ENCODE measurements at places on chromosomes 1 and 21.

- no peak for DNase-seq
These were observed 271.8 kb downstream of the RRAGC start for GRCh38 chr1:38587766-38588165.

DNA sequence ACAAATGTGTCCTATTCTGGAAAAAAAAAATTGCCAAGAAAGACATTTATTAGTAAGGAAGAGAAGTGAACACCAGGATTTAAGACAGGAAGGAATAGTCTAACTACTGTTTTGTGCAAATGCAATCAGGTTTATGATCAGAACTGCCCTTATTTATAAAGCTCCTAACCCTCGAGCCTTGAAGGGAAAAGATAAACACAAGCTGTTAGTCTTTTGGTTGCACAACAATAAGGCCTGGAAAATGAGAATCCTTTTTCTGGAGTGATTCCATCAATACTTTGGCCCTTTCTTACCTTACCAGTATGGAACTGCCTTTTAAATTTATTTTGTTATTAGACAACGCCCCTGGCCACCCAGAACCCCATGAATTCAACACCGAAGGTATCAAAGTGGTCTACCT, 52.9 kb downstream of the SNRPE start:
- DNase-seq: no peak

DNA sequence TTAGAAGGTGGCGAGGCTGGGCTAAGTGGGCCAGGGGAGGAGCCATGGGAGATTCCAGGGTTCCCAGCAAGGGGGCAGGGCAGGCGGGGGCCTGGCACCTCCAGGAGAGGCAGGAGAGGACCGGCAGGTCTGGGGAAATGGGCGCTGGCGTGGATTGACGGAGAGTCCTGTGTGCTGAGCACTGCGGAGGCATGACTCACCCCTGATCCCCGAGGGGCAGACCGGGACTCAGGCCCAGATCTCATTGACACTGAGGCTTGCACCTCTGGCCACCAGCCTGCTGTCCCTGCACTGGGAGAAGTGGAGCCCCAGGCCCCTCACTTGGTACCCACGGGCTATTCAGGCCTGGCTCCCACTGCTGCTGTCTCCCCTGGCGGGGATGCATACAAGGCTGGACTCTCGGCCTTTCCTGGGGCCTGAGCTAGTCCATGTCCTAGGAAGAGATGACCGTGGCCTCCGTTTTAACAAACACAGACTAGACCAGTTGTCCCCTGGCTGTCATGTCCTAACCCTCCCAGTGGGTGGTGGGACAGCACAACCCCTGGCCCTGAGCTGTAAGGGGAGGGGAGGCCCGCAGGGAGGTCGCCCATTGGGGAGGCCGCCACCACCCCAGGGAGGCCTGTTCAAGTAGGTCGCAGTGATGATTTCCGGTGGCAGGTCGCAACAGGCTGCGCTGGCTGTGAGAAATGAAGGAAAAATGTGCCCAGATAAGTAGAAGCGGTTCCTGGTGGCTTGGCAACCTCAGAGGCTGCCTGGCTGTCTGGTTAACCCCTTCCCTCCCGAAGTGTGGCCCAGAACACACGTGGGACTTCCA, 39.7 kb downstream of the RIPK4 start:
- no peak for DNase-seq

GRCh38 chr1:158026651-158027050, 33.2 kb downstream of the KIRREL1 start:
- no peak for DNase-seq

DNA sequence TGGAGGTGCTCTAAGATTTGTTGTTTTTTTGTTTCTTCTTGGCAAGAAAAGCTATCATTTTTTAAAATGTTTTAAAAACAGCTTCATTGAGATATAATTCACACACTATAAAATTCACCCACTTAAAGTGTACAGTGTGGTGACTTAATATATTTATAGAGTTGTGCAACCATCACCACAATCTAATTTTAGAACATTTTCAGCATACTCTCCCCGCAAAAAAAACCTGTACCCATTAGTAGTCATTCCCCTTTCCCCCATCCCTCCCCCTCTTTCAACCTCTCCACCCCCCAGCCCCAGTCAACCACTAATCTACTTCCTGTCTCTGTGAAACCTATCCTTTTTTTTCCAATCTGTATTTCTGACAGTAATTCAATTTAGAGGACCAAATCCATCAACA, 30.6 kb downstream of the ZC3H11B start:
- DNase-seq: no peak

- no peak for DNase-seq
These were observed 3.5 kb upstream of the ACTA1 start for GRCh38 chr1:229437443-229437842.

GRCh38 chr1:205284420-205285144, 37.0 kb downstream of the NUAK2 start:
- peak; percentile 85 for DNase-seq

GRCh38 chr1:155069551-155070157, 6.1 kb downstream of the EFNA4 start:
- no peak for DNase-seq

DNA sequence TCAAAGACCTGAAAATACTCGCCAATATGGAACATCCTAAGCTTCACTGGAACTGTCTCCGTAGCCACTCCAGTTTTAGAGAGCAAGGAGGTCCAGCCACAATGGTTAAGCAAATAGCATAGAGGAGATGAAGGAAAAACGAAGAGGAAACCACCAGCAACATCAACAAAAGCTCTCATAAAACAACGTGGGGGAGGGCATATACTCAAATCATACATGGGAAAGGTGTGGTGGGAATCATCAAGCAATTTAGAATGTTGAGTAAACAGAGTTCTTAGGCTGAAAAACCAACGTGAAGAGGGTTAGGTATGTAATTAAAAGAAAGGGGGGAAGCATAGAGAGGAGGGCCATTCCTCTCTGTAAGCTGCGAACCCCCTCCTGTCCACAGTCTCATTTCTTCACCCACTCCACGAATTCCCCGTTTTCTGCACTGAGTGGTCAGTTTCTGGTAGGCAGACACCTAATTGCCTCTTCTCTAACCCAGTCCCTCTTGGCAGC, 1.0 kb downstream of the TMEM59 start:
- DNase-seq: no peak

GRCh38 chr1:150628766-150629114, 672 bp downstream of the ENSA start:
- no peak for DNase-seq

GRCh38 chr1:47793563-47793962, 203.6 kb downstream of the TRABD2B start:
- no peak for DNase-seq

GRCh38 chr1:17236779-17237560, 11.9 kb upstream of the PADI3 start:
- DNase-seq: peak; percentile 95

GRCh38 chr1:71087713-71088112, 6.9 kb upstream of the ZRANB2 start:
- DNase-seq: no peak

- DNase-seq: no peak
These were observed 153.3 kb upstream of the SGIP1 start for GRCh38 chr1:66380452-66381212.

DNA sequence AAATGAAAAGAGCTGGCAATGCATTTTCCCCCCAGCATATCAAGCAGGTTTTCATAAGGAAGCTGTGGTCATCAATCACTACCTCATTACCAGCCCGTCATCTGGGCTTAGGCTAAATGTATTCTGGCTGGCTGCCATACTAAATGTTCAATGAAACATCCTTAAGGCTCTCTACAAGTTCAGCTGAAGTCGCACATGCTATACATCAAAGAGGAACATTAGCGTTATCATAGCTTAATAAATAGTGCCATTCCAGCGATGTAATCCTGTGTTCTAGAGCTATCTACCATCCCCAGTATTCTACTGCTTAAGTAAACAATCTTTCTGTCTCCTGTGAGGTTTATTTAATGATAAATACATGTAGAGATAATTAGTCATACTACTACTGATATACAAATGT, 288.8 kb downstream of the DPYD start:
- no peak for DNase-seq

DNA sequence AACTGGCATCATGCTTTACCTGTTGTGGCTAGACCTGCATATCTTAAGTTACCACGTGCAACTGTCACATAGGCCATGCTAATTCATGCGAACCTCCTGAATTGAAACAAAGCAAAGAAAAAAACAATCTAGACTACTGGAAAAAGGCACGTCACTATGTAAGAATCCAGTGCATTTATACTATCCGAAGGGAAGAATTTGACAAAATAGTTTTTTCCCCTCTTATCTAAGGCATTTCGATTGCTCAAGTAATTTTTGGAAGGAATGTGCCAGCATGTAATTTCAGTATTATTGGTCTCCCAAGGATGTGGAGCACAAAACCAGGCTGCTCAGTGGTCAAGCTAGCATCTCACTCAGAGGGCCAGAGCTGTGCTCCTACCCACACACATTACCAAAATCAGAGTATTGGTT, 31.5 kb upstream of the C1orf198 start:
- DNase-seq: no peak

DNA sequence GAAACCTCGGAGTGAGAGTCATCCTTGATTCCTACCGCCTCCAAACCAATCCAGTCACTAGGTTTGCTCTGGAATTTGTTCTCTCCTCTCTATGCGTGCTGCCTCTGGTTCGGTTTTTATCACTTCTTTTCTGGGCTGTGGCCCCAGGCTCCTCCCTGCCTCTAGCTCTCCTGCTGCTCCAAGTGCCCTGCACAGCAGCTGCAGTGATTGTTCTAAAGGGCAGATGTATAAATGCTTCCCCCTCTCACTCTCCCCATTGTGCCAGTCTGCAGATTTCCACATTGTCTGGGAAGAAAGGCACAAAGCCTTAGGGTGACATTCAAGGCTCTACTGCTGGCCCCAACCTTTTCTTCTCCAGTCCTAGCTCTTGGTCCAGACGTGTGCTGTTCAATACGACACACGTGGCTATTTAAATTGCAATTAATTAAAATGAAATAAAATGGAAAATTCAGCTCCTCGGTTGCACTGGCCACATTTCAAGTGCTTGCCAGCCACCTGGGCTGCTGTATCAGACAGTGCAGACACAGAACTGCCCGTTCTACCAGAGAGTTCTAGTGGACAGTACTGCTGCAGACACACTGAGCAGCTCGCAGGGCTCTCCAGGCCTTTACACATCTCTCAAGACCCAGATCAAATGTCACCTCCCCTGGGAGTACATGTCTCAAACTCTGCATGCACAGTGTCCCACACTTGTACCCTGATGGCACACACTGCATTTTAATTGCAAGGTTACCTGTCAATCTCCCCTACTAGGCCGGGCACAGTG, 12.4 kb downstream of the TRIM62 start:
- no peak for DNase-seq

DNA sequence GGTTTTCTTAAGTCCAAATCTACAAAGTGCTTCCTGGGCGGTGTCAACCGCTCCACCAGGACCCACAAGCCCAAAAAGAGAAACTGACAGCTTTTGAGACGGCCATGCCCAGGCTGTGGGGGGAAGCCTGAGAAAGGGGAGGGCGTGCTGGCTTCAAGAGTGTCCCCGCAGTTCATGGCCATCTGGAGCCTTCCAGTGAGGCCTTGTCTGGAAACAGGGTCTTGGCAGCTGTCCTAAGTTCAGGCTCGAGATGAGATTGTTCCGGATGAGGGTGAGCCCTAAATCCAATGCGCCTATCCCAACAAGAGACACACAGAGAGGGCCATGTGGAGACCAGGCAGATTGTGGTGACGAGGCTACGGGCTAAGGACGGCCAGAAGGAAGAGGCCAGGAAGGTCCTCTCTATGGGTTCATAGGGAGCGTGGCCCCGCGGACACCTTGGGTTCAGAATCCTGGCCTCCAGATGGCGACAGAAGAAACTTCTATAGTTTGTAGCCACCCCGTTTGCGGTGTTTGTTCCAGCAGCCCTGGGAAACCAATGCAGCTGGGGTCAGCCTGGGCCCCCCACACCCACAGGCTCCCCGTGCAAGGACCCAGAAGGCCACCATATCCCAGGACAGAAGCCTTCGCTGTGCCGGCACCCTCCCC, 70.2 kb downstream of the ARHGEF16 start:
- no peak for DNase-seq

- no peak for DNase-seq
These were observed 60.8 kb downstream of the ZNF684 start for GRCh38 chr1:40592107-40592803.

DNA sequence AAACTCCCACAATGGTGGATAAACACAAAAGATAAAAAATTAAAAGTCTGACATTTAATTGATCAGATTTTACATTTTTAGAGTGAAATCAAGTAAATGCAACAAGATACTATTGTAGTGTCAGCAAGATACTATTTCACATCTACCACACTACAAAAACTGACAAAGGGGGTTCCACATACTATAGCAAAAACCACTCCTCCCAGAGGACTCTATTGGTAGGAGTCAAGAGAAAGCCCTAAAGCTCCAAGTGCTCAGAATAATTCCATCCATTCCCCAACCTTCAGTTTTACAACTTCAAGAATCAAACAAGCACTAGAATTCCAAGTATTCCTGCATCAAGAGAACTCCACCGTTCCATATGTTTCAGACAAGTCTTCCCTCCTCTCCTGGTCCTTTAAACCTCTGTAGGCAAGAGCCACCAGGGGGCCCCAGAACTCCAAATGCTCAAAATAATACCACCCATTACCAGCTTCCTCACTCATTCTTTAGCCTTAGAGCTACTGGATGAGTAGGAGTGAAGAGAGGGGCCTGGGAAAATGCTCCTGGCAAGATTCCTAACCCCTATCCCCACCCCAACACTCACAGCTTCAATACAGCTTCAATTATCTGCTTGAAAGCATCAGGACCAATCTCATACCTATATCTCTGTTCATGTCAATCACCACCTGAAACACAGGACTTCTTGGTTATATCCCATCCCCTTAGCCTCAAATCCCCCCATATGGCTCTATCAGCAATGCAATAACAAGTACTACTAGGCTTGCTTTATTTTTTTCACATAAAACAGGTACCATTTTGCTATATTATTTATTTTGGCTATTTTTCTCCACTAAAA, 9.9 kb downstream of the TOR1AIP2 start:
- peak; percentile 55 for DNase-seq

GRCh38 chr1:148318904-148319242, 164.2 kb downstream of the PPIAL4G start:
- DNase-seq: no peak

DNA sequence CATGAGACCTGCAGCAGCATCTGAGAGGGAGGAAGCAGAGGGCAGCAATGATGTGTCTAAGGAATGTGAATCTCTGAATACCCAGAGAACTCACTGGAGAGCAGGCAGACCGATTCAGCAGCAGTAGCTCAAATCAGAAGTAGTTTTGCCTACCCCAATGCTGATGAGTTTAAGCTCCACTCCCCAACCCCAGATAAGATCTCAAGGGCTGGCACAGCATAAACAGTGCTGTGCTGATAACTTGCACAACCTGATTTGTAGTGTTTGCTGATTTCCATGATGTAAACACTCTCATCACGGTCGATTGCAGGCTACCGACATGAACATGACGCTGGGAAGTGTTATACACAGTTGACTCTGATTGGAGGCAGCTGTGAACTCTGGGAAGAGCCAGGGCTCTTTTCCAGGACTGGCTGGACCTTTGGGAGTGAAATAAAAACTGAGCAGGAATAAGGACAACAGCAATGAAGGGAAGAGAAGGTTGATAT, 11.2 kb upstream of the HMGCS2 start:
- no peak for DNase-seq
